Hair follicular keratinocyte (primary cell): ENCODE measurements at places on chromosomes 1 and 21. TPM values are rescaled to one million over a fixed set of nuclear protein-coding genes. Genes with fewer than 3 reads are reported as not detected.

The ACKR1 gene
- total RNA-seq: not detected in 2 replicates

The TSPAN1 gene
- total RNA-seq: 31.9 and 57.6 TPM in 2 replicates

The EPHX1 gene
- 4.6 and 5.2 TPM in 2 replicates for total RNA-seq

The CLK2 gene
- total RNA-seq: 14.2 and 16.9 TPM in 2 replicates

The TNFRSF9 gene
- 0.16 TPM in 1 of 2 replicates, not detected in the other for total RNA-seq

The PIP5K1A gene
- total RNA-seq: 40.2 and 48.3 TPM in 2 replicates

The TRNP1 gene
- 94.1 and 133 TPM in 2 replicates for total RNA-seq

The PTPN22 gene
- 0.23 and 0.39 TPM in 2 replicates for total RNA-seq

The SRGAP2B gene
- 5.6 and 8.5 TPM in 2 replicates for total RNA-seq
